ENCODE measurements at places on chromosomes 5 and 9.

- no peak for DNase-seq
Observed at GRCh38 chr5:162654661-162655405, 587.3 kb downstream of the GABRG2 start.

DNA sequence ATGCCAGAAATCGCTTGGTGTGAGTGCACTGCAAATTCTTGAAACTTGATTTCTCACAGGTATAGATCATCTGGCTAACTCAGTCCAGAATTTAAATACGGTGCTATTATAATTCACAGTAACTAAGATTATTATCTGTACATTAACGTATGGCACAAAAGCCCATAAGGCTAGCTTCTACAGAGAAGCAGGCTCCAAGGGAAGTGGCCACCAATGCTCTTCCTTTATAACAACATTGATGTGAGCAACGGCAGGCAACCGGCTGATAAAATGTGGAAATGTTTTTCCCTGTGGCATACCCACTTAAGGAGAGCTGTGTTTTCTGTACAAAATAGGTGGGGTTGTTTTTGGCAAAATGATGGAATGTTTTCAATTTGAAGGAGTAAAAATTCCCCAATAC, 35.7 kb downstream of the SEMA4D start:
- no peak for DNase-seq

DNA sequence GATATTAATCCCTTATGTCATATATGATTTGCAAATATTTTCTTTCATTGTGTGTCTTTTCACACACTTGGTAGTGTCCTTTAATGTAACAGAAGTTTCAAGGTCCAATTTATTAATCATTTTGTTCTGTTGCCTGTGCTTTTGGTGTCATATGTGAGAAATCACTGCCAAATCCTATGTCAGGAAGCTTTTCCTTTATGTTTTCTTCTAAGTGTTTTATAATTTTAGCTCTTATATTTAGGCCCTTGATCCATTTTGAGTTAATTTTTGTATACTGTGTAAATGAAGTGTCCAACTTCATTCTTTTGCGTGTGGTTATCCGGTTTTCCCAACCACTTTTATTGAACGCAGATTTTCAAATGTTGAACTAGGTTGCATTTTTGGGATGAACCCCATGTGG, 6.1 kb upstream of the ZNF510 start:
- no peak for DNase-seq

DNA sequence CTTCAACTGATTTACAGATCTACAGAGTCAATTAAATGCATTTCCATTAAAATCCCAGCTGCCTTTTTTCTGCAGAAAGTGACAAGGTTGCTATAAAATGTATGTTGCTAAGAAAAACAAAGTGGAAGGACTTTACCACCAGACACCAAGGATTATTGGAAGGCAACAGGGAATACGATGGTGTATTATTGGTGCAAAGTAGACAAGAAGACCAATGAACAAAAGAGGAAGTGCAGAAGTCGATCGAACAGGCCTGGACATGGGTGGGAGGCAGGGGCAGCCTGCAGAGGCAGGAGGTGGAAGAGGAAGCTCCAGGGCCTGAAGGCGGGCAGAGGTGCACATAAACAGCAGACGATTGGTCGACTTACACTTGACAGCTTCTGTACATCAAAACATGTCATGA, 10.6 kb upstream of the SLC6A19 start:
- no peak for DNase-seq

DNA sequence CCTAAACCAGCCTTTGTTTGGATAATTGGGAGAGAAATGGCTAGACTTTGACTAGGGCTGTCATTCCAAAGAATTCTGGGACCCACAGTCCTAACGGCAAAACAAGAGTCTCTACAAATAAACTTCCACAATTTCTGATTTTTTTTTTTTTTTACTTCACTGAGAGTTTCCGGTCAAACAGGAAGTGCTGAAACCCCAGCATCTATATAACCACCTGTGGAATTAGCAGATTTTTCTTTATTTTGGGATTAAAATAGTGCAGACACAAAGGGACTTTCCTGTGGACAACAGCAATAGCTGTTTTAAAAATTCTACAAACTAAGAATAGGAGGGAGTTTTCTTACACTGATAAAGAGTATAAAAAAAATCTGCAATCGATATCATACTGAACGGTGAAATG, 157.4 kb downstream of the ARSB start:
- DNase-seq: no peak

DNA sequence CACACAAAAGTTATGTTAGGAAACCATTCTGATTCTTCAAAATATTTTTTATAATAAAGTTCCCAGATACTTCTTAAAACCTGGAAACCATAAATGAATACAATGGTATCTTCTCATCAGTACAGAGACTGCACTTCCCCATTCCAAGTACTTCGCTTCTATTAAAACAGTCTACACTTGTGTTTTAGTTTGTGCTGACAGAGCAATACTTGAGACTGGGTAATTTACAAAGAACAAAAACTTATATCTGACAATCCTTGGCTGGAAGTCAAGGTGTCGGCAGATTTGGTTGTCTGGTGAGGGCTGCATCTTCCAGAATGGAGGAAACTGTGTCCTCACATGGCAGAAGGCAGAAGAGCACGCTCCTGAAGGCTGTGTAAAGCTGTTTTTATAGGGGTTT, 70.1 kb downstream of the RFX3 start:
- DNase-seq: no peak

DNA sequence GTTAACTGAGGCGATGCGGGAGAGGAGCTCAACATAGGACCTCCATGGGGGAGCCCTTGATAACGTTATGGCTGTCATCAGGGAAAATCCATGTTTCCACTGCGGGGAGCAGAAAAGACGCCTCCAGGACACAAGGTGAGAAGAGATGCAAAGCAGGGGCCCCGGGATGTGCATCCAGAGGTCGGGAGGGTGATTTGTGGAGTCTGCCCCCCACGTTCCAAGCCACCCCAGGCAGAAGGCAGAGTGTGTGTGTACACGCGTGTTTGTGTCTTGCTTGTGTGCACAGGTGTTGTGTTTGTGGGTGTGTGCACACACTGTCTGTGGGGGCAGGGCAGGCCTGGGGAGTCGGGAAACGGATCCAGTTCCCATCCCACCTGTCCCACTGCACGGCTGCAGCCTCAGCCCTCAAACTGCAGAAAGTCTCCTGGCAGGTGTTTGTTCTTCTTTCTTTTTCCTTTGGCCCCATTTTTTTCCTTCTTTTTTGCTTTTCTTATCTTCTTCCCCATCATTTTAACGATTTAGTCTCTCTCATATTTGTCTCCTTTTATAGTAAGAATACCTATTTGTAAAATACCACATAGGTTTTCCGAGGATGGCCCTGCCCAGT, 17.4 kb upstream of the PLEKHG4B start:
- DNase-seq: no peak

DNA sequence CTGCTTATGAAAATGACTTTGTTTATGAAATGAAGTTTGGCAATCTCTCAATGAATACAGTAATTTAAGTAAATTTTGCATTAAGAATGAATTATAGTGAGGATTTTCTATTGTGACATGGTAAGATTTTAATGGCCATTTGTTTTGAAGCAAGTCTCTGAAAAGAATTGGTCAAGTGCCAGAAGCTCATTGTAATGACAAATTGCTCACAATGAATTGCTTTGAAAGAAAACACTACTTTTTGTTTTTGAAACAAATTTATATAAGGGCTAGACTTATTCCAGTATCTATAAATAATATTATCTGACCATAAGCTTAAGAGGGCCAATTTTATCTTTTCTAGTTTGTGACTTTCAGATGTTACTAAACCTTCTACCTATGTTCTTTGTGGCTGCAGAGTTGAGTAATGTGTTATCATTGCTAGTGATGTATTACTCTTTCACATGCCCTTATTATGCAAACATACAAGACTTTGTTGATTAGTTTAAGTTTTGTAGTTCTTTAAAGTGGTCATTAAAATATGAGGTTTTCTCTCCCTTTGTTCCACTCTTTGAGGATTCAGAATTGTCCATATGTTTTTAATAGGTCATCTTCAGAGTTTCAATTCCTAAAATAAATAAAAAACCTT, 93.0 kb upstream of the ZNF608 start:
- DNase-seq: no peak

GRCh38 chr5:96657068-96657467, 5.1 kb upstream of the CAST start:
- peak; percentile 37 for DNase-seq

DNA sequence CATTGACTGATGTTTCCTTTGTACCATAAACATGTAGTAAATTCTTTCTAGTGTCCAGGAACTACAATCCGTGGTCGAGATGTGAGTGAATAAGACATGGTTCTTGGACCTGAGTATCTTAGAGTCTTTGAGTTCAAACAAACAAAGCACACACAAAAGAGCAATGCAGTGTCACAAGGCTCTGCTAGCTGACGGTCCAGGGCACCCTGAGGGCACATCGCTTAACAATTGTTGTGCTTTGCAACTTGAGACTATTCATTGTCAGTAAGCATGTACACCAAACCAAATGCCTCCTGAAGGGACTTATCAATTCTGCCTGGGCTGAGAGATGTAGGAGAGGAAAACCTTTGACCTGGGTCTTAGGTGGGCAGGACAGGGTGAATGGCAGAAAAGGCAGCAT, 84.8 kb downstream of the CAMK4 start:
- DNase-seq: no peak

DNA sequence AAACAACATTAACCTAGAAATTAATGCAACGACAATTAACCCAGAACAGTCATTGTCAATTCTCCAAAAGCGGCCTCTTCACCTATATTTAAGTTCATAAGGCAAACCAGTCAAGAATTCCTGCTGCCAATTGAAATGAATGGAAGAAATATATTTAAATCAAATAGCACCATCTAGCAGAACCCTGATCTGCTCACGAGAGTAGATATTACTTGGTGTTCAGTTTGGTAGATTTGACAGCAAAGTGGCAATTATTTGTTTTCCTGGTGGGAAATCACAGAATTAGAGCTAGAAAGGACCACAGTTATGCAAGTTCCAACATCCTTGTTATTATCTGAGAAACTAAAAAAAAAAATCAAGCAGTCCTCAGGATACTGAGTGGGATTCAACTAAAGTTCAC, 2.3 kb downstream of the SSBP2 start:
- no peak for DNase-seq

- DNase-seq: no peak
Observed at GRCh38 chr5:134227259-134227658, 1.4 kb upstream of the PPP2CA start.

- no peak for DNase-seq
Observed at GRCh38 chr5:109453251-109453650, 43.5 kb upstream of the PJA2 start.

DNA sequence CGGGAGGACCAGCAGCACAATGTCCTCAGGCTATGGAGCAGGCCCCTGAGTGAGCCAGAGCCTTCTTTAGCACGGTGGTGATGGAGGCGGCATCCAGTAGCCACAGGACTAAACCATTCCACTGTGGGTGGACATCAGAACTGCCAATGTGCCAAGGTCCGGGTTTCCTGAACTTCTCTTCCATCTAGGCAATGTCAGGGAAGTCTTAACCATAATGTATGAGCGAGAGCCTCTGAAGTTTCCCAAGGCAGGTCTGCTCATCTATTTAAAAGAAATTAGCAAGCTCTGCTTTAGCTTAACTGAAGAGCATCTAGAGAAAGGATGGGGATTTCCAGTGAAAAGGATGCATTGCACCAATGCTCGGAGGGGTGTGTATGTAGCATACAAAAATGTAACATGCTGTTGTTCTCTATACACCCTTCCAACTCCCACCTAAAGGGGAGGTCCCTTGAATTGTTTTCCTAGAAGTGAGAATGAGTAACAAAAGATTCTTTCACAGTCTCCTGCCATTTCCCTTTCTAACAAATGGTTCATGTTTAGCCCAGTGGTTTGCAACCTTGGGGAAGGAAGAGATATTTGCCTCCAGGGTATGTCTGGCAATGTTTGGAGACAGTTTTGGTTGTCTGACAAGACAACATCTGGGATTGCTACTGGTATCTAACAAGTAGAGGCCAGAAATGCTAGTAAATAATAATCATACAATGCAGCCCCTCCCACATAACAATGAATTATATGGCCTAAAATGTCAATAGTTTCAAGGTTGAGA, 6.1 kb upstream of the RXFP3 start:
- DNase-seq: no peak

GRCh38 chr5:141662028-141662427, 10.8 kb upstream of the FCHSD1 start:
- no peak for DNase-seq

GRCh38 chr5:143896516-143896915, 84.6 kb downstream of the HMHB1 start:
- DNase-seq: no peak

DNA sequence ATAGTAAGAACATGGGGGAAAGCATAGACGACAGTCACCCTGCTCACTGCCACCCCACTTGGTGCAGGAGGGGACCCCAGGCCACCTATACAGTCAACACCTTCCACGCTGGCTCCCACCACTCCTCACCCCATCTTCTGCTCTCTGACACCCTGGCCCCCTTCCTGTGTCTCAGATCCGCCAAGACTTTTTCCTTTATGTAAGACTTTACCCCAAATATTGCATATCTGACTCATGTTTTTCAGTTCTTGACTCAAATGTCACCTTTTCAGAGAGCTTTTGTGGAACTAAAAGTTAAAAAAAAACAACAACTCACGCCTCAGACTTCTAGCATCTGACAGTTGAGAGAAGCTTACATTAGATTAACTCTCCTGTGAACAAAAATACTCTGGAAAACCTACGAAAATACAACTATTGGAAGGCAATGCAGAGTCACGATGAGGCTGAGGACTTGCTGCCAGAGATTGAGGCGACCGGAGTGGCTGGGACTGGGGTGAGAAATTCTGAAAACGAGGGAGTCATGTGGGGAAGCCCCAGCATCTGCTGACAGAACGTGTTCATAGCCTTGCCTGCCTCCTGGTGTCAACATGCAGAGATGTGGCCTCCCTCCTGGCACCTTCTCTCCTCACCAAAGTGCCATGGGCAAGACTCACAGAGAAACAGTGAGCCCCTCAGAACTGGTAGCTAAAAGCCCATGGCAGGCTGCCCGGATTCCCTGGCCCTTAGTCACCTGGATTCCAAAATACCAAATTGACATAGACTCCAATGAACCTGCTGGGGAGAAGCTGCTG, 22.4 kb upstream of the FCN2 start:
- peak; percentile 49 for DNase-seq

DNA sequence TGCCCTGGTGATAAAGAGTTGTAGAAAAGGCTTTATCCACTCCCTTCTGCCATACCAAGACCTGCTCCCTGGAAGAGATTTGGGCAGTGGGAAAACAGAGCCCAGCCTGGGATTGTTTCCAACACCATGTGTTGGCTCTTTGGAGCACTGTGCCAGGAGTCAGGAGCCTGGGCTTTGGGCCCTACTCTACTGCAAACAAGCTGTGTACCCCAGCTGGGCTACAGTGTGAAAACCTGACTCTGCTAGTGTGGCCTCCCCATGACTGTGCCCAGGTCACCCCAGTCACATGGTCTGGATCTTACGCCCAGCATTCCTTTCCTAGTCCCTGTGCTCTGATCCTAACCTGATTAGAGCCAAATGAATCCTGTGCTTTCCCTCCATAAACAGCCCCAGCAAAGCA, 39.3 kb upstream of the SHB start:
- no peak for DNase-seq

- DNase-seq: no peak
Observed at GRCh38 chr5:133510634-133511262, 101.6 kb downstream of the FSTL4 start.

Measured in stimulated activated CD4-positive, alpha-beta T cell treated with anti-CD3 and anti-CD28 coated beads, TNF-alpha, amount 100 ng/mL, for 48 hours (primary cell).